ENCODE measurements at places on chromosomes 5 and 9. TPM values are rescaled to one million over a fixed set of nuclear protein-coding genes. Genes with fewer than 3 reads are reported as not detected.

The RNF208 gene
- 24.9 TPM for total RNA-seq

The EPB41L4A gene
- total RNA-seq, result 10.2 TPM

The ENDOG gene
- 63.7 TPM for total RNA-seq

The CARTPT gene
- total RNA-seq, result not detected

The ZNF879 gene
- 3.5 TPM for total RNA-seq

The SPATA31A3 gene
- not detected for total RNA-seq

The SOWAHA gene
- total RNA-seq, result 0.38 TPM

- no peak for DNase-seq
Observed at GRCh38 chr5:179061025-179061424, 852 bp downstream of the ZNF354C start.

- DNase-seq, result no peak
Observed at GRCh38 chr9:127927201-127927987, 3.2 kb downstream of the PIP5KL1 start.

DNA sequence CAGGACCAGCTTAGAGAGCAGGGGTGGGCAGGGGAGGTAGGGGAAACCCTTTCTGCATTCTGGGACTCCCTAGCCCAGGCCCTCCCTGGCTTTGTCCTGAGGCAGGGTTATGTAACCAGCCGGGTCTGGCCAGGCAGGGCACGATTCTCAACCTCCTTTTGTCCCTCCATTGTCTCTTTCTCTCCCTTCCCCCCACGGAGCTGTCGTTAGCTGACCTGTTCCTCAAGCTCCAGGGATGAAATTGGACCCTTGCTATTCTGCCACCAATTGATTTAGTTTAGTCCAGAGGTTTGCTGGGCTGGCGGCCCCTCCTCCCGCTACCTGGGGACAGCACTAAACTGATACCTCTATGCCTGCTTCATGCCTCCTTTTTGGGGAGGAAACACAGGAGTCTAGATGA is 9.4 kb upstream of the NDST1 start:
- DNase-seq, result no peak

DNA sequence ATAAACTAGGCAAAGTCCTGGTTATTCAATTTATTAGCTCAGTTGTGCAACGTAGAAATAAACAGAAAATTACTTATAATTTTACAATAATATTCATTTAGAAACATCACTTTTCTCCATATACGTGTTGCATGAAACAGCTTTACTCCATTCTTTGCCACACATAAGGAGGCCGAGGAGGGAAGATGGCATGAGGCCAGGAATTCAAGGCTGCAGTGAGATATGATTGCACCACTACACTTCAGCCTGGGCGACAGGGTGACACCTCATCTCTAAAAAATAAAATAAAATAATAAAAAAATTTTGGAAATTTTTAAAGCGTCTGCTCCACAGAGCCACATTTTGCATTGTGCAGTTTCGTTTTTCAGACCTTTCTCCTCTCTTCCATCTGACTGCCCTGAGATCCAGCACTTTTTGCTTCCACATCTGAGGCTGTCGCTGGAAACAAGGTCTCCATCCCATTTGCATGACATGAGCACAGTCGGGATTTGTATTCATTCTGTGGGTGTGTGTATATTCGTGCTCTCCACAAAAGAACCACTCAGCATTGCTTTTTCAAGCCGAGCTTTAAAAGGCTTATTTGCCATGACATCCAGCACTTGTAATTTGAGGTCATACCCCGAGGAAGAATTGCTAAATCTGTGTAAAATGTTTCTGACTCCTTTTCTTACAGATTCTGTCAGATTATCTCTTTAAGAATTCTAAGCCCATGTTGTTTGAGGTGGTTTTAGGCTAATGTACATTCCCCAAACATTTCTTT is 98.6 kb upstream of the MSX2 start:
- no peak for DNase-seq

GRCh38 chr9:87386490-87387025 is 111.1 kb upstream of the DAPK1 start:
- no peak for DNase-seq

- DNase-seq, result no peak
Observed at GRCh38 chr5:101966476-101966875, 329.6 kb downstream of the SLCO4C1 start.

DNA sequence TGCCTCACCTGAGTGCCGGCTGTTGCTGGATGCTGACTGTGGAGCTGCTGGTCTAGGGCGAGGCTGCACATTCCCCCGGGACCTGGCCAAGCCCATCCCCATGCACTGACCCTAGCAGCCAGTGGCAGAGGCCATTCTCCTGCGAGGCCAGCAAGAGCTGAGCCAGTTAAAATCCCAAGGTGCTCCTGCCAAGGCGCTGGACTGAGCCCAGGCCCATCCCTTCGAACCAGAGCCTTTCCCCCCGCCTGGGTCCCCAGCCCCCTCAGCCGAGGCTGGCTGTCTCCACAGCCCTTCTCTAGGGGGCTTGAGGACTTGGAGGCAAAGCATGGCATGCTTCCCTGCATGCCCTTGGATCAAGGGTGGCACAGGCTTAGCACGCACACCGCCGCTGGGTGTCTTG is 1.6 kb downstream of the ADAMTSL2 start:
- DNase-seq, result no peak

DNA sequence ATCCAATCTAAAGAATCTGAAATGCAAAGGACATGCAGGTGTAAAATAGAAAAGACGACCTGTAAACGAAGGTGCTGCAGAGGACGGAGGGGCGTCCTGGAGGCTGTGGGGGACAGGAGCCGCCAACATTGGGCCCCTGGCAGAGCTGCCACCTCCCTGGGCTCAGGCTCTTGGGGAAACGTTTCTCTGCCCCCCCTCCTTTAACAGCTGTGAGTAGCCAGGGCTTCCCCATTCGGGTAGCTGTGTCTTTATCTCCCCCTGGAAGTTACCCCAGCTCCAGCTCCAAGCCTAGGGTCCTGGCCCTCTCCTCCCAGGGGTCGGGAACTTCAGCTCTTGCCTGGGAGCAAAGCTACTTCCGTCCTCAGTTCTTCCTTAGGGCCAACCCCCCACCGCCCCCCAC is 51.5 kb downstream of the PSD2 start:
- no peak for DNase-seq

- no peak for DNase-seq
Observed at GRCh38 chr5:89064736-89065135, 181.8 kb upstream of the MEF2C start.

GRCh38 chr5:151271336-151271735 is 18.4 kb downstream of the GM2A start:
- no peak for DNase-seq
